ENCODE measurements at places on chromosomes 1 and 21. TPM values are rescaled to one million over a fixed set of nuclear protein-coding genes. Genes with fewer than 3 reads are reported as not detected.

DNA sequence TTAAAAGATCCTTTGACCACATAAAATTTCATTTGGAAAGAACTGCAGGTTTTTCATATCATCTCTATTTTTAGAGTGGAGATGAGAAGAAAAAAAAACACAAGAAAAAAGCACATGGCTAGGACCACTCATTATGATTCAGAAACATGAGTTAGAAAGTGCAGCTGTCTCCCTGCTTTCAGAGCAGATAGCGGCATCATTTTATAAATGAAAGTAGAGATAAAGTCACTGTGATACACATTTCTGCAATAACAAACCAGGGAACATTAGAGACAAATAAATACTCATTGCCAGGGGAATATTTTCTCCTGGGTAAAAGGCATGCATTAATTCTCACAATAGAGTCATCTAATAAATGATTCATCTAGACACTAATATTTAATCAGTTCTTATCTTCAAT, 87.5 kb upstream of the PLPPR4 start:
- no peak for DNase-seq

Gene LRRC8C
- total RNA-seq, result 5.5 TPM

GRCh38 chr1:10105484-10105883, 72.7 kb downstream of the UBE4B start:
- DNase-seq, result no peak

Gene SFN
- 0.99 TPM for total RNA-seq

- no peak for DNase-seq
Observed at GRCh38 chr1:112798292-112798691, 83.2 kb upstream of the PPM1J start.

- DNase-seq, result no peak
Observed at GRCh38 chr1:10437052-10437451, 6.8 kb downstream of the CENPS start.

- peak; percentile 68 for DNase-seq
Observed at GRCh38 chr1:57440096-57440495, 16.2 kb upstream of the DAB1 start.

DNA sequence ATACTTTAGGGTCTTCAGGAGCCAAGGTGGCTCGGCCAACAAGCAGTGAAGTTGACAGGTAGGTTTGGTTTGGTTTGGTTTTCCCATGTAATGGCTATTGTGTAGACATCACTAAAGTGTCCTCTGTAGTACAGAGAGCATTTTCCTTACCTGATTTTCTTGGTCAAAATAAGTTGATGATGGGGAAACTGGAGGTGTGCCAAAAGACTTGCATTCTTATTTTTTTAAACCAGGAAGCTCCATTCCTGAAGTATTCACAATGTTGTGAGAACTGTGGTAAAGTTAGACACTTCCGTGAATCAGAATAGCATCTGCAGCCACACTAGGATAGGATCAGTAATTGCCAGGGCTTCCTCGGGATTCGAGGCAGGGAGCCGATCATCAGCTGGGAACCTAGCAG, 2.9 kb downstream of the ZBTB37 start:
- DNase-seq, result no peak

- DNase-seq, result no peak
Observed at GRCh38 chr1:93692026-93692425, 10.4 kb upstream of the BCAR3 start.

Gene C1orf116
- total RNA-seq, result 0.04 TPM

- DNase-seq, result no peak
Observed at GRCh38 chr1:156012051-156012817, 8.5 kb downstream of the SSR2 start.

DNA sequence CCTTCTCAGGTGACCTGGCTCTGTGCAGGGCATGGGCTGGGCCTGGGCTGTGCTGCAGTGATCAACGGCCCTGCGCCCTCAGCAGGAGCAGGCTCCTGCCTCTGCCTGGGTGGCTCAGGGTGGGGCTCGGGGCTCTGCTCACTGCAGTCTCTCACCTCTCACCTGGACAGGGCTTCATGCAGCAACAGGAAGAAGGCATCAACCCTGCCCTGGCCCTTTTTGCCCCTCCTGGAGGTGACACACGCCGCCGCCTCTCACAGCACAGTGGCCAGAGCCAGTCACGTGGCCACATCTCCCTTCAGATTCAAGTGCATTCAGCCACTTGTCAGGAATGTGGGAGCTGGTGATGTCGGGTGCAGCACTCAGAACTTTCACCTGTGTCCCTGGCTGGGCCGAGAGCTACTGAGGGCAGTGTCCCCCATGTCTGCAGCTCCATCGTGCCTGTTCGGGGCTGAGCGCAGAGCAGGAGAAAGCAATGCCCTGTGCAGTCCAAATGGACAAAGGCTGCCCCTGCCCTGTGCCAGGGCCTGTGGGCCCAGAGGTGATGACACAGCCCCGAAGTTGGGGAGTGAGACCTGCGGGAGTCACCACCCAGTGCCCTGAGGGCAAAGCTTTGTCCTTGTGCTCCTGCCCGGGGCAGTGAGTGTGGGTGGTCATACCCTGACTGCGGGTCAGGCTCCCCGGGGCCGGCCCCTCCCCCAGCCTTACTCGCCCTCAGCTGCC, 314.0 kb downstream of the PTPRU start:
- no peak for DNase-seq

DNA sequence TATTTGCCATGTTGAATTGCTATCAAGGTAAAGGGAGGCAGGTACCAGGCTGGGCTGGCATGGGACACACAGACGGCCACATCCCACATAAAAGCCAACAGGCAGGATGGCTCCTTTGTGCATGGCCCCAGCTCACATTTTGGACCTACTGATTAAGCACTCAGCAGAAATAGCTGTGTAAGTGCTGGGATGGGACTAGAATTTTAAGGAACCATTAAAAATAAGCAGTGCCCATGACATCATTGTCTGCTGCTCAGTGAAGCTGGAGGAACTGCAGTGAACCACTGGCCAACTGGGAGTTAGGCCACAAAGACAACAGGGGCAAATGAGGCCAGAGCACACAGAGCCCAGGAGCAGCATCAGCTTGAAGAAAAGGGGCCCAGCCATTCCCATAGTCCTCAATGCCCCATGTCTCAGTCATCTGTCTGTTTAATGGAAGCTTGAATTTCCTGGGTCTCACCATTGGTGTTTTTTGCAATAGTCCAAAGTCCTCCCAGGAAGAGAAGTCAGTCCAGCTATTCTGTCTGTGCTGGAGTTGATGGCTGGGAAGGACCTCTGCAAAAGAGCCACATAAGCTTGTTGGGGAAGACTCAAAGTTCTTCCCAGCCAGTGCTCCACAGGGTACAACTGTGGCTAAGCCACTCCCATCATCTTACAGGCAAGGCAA, 45.3 kb upstream of the TNR start:
- DNase-seq, result no peak

Gene VASH2
- 10.7 TPM for total RNA-seq

DNA sequence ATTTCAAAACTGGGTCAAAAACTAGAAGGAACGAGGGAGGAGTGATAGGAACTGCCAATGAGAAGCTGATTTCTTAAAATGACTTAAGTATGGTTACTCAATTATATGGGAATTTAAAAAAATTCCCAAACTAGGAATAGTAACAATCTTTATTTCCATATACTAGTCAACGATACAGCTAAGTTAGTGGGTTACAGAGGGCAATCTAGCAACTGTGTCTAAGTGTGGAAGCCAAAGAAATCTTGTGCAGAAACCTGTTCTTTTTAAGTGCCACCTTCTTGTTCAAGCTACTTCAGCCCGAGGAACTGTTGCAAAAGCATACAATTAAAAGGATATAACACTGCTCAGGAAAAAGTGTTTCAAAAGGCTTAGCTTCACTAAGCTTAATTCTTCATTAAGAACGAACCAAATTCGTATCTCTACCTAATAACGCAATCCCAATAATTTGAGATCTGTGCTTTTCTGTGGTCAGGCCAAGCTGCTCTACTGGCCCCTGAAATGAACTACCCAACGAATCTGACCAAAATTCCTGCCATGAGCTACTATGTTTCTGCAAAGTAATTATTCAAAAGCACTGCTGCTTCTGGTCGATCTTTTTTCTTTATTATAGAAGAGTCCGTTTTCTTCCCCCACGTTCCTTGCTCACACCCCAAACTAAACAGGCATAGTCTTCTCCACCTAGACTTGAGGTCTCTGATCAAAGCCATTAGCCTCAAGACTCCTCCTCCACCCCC, 1.8 kb downstream of the USP24 start:
- no peak for DNase-seq

- no peak for DNase-seq
Observed at GRCh38 chr1:174956976-174957375, 42.8 kb upstream of the CACYBP start.

DNA sequence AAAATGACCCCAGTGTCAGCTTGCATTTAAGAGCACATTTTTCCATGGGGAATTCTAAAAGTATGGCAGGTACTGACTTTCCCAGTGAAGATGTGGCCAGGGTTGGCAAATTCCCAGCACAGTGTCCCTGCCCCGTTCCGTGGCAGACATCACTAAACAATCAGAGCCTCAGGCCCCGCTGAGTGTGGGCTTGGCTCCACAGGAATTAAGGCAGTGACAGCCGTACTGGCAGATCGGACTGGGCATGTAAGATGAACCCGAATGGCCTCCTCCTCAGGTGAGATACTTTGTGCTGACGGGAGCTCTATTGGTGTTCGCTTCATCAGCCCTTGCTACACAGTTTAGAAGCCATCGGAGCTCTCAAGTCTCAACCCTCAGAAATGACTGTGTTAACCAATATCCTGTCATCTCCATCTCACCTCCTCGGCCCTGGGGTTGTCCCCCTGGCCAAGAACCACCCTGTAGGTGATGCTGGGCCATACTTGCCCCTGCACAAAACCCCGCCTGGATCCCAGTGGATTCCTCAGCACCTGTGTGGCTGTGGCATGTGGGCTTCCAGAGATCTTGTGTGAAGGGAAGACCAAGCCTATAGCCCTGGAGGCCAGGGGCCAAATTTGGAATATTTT, 29.0 kb upstream of the ABCG1 start:
- DNase-seq, result no peak

DNA sequence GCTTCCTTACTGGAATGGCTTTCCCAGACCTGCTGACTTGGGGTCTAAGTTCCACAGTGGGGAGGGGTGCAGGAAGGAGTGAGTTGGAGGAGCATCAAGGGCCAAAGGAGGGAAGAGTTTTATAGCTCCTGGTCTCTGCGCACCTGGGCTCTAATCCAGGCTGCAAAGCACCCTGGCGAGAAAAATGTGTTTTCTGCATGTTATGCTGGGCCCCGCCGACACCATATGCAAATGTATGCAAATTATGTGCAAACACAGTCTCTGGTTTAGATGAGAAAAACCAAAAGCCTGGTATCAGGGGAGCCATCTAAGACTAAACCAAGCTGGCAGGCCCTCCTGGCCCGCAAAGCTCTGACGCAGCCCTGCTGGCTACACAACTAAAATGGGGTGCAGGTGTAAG, 95.0 kb downstream of the VWA5B1 start:
- no peak for DNase-seq

DNA sequence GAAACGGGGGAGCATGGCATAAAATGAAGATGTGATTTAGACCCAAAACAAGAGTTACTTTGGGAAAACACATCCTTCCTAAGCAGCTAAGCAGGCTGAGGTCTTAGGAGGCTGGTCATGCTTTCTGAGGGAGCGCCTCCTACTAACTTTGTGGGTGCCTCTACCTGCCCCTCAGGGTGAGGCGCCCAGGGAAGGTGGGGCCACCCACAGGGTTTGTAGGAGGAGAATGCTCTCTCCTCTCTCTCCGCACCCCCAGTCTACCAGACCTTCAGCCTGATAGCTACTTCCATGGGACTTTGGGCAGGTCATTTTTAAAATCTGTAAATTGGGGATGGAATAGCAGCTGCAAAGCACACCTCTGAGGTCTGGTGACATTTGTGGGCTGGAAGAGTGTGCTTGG, 23.8 kb downstream of the SLC27A3 start:
- no peak for DNase-seq

GRCh38 chr1:12097321-12097720, 34.2 kb downstream of the TNFRSF8 start:
- no peak for DNase-seq

DNA sequence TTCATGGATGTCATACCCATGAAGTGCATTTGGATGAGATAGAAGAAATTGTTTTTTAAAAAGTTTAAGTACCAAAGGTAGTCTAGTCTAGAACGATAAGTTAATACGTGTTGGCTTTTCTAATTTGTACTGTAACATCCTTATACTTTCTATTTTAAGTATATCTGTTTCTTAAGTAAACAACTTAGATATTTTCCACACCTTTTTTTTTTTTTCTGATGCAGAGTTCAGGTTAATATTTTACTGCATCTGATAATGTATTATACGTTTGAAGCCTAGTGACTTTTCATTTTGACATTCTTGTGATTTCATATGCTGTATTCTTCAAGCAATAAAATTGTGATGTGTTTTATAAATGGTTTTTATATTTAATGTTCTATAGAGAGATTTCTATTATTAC, 16.5 kb downstream of the DR1 start:
- DNase-seq, result no peak

DNA sequence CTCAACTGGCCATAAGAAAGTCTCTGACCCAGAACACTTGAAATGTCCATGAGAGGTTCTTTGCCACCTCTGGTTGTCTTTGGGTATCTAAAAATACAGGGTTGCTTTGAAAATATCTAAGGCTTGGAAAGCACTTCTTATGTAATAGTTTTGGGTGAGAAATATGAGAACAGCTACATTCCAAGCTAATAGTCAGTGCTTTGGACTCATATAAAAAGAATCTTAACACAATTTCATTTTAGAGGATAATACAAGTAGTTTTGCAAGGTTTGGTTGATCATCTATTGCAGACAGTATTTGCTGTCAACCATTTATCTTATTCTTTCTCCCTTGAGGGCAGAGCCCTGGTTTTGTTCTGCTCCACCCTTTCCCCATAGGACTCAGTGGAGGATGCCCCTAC, 207.5 kb downstream of the KCNK2 start:
- no peak for DNase-seq

Gene OR2AK2
- total RNA-seq, result not detected

DNA sequence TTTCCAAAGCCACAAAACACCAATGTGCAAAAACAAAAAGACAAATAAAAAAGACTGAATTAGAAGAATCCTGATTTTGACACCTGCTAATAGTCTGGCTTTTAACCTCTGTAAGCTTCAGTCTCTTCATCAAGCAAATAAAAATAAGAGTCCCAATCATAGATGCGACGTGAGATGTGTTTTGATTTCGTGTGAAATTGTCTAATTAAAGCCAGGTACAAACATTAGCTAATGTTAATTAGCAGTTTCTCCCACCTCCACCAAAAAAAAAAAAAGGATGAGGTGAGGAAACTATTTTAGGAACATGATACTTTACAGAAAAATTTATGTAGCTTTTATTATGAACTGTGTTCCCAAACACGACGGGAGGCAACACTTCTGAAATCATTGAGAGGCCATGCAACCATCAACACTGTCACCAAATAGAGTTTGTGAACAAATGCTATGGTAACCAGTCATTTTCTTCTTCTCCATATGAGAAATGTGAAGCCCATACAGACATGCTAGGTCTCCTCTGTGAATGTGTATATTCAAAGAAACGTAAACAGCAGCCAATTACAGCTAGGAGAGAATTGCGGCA, 6.7 kb upstream of the EVI5 start:
- DNase-seq, result no peak

Gene NFASC
- total RNA-seq, result 3.7 TPM

- no peak for DNase-seq
Observed at GRCh38 chr1:221337106-221337505, 404.8 kb downstream of the DUSP10 start.

Gene KCNJ9
- total RNA-seq, result 0.09 TPM
